ENCODE measurements at places on chromosomes 3 and 15. TPM values are rescaled to one million over a fixed set of nuclear protein-coding genes. Genes with fewer than 3 reads are reported as not detected.

- H3K36me3 ChIP-seq: peaks cover 19% of the 10 kb centered on the region
- peaks cover 7% of the 10 kb centered on the region for H3K4me1 ChIP-seq
- no peak for DNase-seq
- H3K4me3 ChIP-seq: no peak overlapping the region
Measured at GRCh38 chr15:85534031-85534430, 153.6 kb downstream of the AKAP13 start.

DNA sequence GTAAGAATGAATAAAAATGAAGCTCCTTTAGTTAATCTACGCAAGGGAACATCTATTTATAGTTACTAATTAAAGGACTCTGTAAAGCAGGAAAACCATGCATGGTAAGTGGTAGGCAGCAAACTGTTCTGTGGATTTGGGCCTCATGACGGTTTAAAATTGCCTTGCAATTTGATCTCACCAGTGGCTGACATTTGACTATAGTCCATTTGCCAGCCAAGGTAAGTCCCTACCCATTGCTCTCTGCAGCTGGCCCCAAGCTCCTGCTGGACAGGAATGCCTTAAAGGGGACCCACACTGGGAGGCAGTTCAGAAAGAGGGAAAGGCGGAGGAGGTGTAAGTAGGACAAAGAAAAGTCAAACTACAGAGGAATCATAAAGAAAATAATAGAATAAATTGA is 203.3 kb downstream of the PLCL2 start:
- H3K27ac ChIP-seq: no peak overlapping the region
- H3K36me3 ChIP-seq: no peaks in the 10 kb centered on the region
- no peaks in the 10 kb centered on the region for H3K4me1 ChIP-seq
- H3K4me3 ChIP-seq: no peak overlapping the region
- DNase-seq: no peak

- no peaks in the 10 kb centered on the region for H3K36me3 ChIP-seq
- no peaks in the 10 kb centered on the region for H3K4me1 ChIP-seq
- no peaks in the 10 kb centered on the region for H3K27me3 ChIP-seq
- no peak overlapping the region for H3K4me3 ChIP-seq
- H3K27ac ChIP-seq: no peak overlapping the region
Measured at GRCh38 chr15:72592097-72592496, 62.4 kb upstream of the GOLGA6B start.

- H3K27ac ChIP-seq: peak overlapping the region; percentile 60
- H3K4me3 ChIP-seq: no peak overlapping the region
- H3K4me1 ChIP-seq: peaks cover 53% of the 10 kb centered on the region
- no peaks in the 10 kb centered on the region for H3K27me3 ChIP-seq
- no peak for DNase-seq
- peaks cover 3% of the 10 kb centered on the region for H3K36me3 ChIP-seq
Measured at GRCh38 chr15:78045189-78045588, 32.3 kb downstream of the TBC1D2B start.

DNA sequence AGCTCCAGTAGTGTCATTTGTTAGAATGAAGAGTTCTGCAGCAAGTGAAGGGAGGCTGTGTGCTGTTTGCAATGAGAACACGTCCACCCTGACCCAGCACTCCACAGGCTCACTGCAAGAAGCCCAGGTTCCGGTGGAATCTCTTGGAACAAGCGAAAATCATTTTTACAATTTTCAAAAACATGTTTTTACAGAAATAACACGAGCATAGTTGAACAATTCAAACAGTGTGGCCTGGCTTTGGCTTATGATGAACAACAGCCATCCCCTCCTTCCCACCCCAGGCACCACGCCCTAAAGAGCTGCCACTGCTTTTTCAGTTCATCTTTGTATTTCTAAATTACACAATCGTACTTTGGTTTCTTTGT is 59.5 kb upstream of the KY start:
- no peaks in the 10 kb centered on the region for H3K4me1 ChIP-seq
- no peak for DNase-seq
- peak overlapping the region; percentile 34 for H3K27ac ChIP-seq
- no peaks in the 10 kb centered on the region for H3K27me3 ChIP-seq
- no peaks in the 10 kb centered on the region for H3K36me3 ChIP-seq

DNA sequence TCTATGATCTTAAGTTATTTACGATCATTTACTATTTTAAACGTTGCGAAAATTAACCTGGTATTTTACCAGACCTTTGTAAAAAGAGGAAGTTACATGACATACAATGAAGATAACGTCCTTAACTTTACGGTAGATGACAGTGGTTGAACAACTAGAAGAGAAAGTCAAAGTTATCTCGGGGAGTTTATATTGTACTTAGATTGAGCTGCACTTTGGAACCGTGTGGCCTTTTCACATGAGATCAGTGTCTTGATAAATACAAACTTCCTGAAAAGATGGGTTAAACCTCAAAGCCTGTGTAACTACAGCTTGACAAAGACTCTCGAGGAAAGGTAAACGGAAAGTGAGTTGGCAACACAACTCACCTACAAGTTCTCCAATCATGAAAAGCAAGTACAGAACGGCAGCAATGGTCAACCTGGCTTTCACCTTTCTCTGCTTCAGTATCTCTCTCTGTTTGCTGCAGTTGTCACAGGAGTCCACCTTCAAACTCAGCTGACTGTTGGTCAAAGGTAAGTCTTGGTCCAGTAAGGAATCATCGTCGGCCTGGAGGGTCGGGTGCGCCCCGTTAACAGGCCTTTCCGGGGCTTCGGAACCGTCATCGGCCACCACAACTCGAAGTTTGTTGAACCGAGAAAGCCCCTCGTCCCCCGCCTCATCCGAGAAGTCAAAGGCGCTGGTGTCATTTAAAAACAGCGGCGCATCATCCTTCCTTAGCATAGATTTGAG is 793 bp downstream of the SLC30A4 start:
- no peaks in the 10 kb centered on the region for H3K36me3 ChIP-seq
- DNase-seq: no peak
- H3K4me1 ChIP-seq: peaks cover 25% of the 10 kb centered on the region
- H3K4me3 ChIP-seq: peak overlapping the region; percentile 72
- H3K27ac ChIP-seq: peak overlapping the region; percentile 91

DNA sequence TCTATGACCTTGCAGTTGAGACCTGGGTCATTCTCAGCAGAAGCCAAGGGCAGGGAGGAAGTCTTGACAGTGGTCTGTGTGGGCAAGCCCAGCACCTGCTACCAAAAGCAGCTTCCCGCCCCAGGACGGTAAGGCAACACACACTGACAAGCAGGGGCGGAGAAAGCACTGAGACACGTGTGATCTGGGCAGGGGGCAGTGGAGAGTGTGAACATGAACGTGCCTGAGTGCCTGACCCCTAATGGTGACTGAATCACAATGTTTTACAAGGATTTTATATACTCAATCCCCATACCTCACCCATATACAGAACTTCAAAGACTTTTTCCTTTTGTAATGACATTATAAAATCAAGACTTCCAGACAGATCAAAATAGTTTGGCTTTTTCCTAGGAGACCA is 35.2 kb downstream of the ANP32A start:
- no peaks in the 10 kb centered on the region for H3K4me1 ChIP-seq
- no peak overlapping the region for H3K27ac ChIP-seq
- peaks cover 8% of the 10 kb centered on the region for H3K36me3 ChIP-seq
- no peaks in the 10 kb centered on the region for H3K27me3 ChIP-seq

DNA sequence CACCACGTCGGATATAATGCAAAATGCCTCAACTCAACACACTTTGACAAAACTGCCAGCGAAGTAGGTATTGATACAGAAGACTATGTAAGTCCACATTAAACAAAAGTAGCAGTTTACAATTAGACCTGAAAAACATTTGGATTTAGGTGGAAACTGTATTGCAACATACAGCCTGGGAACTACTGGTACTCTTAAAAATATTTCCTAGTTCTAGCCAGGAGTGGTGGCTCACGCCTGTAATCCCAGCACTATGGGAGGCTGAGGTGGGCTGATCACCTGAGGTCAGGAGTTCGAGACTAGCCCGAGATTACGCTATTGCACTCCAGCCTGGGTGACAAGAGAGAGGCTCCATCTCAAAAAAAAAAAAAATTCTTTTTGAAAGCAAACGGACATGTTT is 246.2 kb downstream of the ZBTB20 start:
- peak overlapping the region; percentile 69 for H3K27ac ChIP-seq
- H3K4me1 ChIP-seq: peaks cover 31% of the 10 kb centered on the region
- no peak for DNase-seq

DNA sequence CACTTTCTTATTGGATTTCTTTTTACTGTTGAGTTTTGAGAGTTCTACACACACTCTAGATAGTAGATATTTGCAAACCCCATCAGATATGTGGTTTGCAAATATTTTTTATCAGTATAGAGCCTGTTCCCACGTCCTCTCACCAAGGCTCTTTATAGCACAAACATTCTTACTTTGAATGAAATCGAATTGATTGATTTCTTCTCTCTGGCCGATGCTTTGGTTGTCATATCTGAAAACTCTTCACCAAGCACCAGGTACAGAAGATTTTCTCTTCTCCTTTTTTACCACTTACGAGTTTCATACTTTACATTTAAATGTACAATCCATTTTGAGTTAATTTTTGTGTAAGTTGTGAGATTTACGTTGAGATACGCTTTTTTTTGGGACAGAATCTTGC is 163.4 kb downstream of the PTPRG start:
- H3K27me3 ChIP-seq: no peaks in the 10 kb centered on the region
- no peak for DNase-seq
- H3K4me3 ChIP-seq: no peak overlapping the region
- no peaks in the 10 kb centered on the region for H3K36me3 ChIP-seq
- peaks cover 19% of the 10 kb centered on the region for H3K4me1 ChIP-seq

DNA sequence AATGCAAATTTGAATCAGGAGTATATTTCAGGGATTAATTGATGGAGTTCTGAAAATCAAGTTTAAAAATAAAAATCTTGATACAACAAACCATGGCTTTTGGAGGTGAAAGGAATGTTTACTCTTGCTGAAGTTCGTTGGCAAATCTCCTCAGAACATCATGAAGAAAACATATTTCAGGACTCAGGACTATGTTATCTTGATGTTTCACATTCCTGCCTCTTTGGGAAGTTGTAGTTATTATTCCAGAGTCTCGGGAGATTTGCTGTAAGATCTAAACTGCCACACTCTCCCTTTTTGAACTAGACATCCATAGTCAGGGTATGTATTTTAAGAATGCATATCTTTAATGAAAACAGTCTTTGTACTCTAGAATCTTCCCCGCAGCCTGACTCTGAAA is 271.2 kb downstream of the RBMS3 start:
- no peaks in the 10 kb centered on the region for H3K36me3 ChIP-seq
- no peak overlapping the region for H3K4me3 ChIP-seq

DNA sequence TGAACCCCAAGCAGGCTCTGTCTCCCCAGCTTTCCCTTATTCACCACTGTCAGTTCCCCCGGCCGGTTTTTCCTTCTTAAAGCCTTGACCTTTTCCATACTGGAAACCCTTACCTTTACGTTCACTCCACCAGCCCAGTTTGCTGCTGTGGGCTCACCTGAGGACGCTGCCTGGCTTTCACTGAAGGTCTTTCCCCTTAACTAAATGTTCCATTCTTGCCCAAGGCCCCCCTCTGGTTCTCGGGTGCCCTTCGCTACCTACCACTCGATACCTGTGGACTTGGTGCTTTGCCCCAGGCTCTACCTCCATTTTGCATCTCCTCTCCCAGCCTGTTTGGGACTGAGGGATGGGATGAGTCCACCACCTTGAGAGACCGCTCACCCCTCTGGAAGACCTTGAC is 851 bp downstream of the AP2M1 start:
- no peaks in the 10 kb centered on the region for H3K27me3 ChIP-seq
- peaks cover 39% of the 10 kb centered on the region for H3K4me1 ChIP-seq
- H3K27ac ChIP-seq: peak overlapping the region; percentile 98

DNA sequence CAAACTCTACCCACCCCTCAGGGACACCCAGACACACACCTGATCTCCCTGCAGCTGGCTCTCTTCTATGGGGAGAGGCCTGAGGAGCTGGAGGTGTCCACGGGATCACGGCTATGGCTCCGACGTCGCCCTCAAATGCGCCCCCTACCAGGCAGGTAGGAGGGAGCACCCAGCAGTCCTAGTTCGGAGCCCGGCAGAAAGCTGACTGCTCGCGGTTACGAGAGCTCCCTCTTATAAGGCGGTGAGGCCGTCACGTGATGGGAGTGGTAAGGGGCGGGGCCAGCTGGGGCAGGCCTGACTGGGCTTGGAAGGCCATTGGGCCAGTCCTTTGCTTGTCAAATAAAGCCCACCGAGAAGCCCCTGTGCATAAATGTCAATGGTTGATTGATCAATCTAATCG is at the start of gene PRR20G:
Gene PRR20G, minus strand, starts transcription at position 207 of the 400 bp plus-strand sequence. CDS start 681 bp downstream, outside the sequence.
- no peak for DNase-seq
- H3K4me3 ChIP-seq: no peak within 1 kb of the TSS
- no peaks in the 10 kb centered on the region for H3K27me3 ChIP-seq

- no peak overlapping the region for H3K4me3 ChIP-seq
- no peaks in the 10 kb centered on the region for H3K4me1 ChIP-seq
- H3K27ac ChIP-seq: no peak overlapping the region
Measured at GRCh38 chr3:155714295-155714718, 30.6 kb downstream of the PLCH1 start.

DNA sequence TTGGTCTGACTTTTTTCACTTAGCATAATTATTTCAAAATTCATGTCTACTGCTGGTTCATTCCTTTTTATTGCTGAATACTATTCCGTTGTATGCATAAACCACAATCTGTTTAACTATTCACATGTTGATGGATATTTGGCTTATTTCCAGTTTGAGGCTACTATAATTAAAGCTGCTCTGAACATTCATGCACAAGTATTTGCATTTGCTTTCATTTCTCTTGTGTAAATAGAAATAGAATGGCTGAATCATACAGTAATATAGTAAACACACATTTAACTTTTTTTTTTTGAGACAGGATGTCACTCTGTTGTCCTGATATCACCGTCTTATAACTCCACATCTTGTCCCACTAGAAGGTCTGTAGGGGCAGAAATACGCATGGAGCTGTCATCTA is 57.3 kb downstream of the NMNAT3 start:
- no peak for DNase-seq
- H3K27me3 ChIP-seq: no peaks in the 10 kb centered on the region
- no peak overlapping the region for H3K4me3 ChIP-seq
- no peaks in the 10 kb centered on the region for H3K36me3 ChIP-seq

DNA sequence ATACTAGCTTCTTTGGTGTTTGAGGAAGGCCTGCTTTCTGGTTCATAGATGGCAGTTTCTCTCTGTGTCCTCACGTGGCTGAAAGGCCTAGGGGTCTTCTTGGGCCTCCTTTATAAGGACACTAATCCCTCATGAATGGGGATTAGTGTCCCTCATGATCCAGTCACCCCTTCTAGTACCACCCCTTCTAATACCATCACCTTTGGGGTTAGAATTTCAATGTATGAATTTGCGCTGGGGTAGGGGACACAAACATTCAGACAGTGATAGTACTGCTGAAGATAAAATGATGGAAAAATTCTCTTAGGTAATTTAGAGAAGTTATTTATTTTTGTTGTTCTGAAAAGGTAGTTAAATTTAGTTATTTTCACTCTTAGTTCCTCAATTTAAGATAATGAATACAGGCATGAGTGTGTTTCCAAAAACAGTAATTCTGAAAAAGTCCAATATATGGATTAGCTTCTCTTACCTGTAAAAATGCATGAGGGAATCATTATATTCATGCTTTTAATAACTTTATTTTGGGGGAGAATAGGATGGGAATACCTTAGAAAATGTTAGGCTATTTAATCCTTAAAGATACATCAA is 103.6 kb downstream of the FNDC3B start:
- no peaks in the 10 kb centered on the region for H3K27me3 ChIP-seq
- no peaks in the 10 kb centered on the region for H3K36me3 ChIP-seq
- no peak for DNase-seq
- no peak overlapping the region for H3K4me3 ChIP-seq
- H3K27ac ChIP-seq: peak overlapping the region; percentile 16
- peaks cover 56% of the 10 kb centered on the region for H3K4me1 ChIP-seq

CHL1 gene
- 86.7 TPM for total RNA-seq

CFAP20DC gene
- total RNA-seq: 0.28 TPM

CFAP100 gene
- not detected for total RNA-seq

STXBP5L gene
- 11.4 TPM for total RNA-seq

TMEM115 gene
- 40.5 TPM for total RNA-seq

NR2E3 gene
- total RNA-seq: not detected

BRK1 gene
- total RNA-seq: 239 TPM

MRAS gene
- 30.8 TPM for total RNA-seq

AADACL2 gene
- total RNA-seq: not detected
